Stimulated activated CD4-positive, alpha-beta T cell treated with anti-CD3 and anti-CD28 coated beads, TNF-alpha, amount 100 ng/mL, for 48 hours (primary cell): ENCODE measurements at places on chromosomes 13 and 19.

- no peak for DNase-seq
These were observed 12.6 kb downstream of the FFAR2 start for GRCh38 chr19:35460608-35461007.

DNA sequence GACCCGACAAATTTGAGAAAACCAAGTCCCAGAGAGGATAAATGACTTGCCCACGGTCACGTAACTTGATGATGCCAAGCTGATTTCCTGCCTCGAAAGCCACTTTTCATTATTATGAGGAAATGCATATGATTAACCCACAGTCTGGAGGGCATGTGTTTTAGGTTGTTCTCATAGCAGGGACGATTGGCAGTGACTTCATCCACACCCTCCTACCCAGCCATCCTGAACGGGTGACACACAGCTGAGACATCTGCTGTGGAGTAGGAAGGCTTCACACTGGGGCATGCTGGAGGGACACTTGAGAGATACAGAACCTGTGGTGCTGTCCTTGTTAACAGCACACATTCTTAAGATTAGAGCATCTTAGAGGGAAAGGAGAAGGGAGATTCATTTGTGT lies 65.4 kb upstream of the WDFY2 start:
- peak; percentile 14 for DNase-seq

GRCh38 chr19:41159881-41160280 lies 33.1 kb upstream of the CYP2S1 start:
- no peak for DNase-seq

DNA sequence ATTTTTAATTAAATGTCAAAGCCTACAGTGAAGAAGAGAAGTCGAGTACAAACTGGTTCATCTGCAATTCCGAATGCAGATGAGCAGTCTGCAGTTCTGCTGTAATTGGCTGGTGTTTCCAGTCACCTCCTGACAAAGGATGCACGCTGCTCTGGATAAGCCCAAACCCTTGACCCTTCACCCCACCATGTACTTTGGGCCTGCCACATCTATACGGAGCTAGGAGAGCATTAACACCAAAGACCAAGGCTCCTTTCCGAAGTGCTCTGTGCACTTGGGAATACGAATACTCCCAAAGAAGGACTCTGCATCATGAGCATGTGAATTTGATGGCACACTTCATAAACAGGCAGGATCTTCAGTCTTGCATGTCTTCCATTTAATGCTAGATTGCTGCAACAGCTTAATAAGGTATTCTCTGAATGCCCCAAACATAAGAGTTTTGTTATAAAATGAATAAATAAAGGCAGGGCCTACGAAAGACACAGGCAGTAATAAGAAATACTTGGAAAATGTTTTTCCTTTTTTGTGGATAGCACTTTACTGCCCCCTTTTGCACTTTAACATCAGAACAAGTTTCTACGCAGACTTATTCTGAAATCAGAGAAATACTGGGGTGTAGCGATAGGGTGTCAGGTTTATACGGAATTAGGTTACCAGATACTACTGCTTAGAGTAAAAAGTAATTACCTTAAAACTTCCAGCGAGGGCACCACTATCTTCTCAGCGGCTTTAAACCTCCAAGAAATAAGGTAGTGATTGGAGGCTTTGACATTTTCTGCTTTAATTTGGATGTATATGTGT lies 15.0 kb downstream of the EFNB2 start:
- no peak for DNase-seq

DNA sequence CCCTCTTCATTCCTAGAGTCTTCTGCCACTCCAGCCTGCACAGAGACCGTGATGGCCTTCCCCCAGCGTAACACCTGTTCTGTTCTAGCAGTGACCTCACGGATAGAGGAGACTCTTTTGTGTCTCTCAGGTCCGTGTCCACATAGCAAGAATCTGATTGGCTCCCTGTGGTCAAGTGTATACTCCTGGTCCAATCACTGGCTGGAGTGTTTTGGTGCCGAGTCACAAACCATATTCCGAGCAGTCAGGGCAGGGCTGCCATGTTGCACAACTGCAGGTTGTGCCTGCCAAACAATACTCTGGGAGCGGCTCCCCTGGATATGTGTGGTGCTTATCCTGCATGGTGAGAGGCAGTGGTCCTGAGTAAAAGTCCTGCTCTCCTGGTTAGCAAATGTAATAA lies 402.4 kb downstream of the KCNRG start:
- DNase-seq = no peak

DNA sequence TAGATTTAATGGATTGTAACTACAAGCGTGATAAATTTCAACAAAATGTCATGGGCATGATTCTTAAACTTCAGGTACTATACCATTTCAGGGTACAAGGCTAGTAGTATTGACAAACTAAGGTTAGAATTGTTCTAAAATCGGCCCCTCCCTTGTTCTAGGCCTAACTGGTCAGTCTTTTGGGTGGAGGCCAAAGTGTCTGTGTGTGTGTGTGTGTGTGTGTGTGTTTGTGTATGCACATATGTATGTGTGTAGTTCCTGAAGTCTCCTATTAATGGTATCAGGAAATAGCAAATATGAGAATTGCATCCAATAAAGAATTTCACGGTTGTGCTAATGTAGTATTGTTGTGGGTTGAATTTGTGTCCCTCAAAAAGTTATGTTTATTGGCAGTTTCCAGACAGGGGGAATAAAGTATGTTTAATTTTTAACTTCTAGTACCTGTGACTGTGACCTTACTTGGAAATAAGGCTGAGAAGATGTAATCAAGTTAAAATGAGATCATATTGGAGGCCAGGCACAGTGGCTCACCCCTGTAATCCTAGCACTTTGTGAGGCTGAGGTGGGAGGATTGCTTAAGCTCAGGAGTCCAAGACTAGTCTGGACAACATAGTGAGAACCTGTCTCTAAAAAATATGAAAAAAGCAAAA lies 119.2 kb downstream of the KLF5 start:
- no peak for DNase-seq

- no peak for DNase-seq
These were observed 27.1 kb downstream of the ZNF714 start for GRCh38 chr19:21109116-21109515.

DNA sequence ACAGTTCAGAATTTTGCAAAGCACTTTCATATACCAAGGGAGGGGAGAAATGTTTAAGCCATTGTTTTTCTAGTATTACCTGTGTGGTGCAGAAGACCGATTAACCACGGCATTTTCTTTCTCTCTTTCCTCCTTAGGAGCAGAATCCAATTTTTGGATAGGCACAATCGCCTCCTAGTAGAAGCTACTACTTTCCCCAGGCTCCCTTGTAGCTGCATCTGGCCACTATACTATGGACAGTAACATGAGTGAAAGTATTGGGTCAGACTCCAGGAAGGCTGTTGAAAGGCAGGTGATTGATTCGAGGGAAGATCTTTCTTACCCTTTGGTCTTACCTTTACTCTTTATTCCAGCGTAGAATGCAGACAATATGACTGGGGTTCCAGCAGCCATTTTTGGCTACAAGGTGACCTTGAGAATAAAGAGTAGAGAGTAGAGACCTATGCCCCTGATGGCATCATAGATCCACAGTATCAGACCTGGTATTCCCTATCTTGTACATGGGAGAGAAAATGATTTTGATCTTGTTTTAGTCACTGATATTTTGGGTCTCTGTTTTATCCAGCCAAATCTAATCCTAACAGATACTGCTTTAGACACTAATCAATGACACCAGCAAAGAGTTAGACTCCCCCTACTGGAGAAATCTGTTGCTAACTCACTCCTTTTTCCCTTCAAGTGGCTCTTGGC lies 77.0 kb downstream of the LRRC63 start:
- DNase-seq = no peak

DNA sequence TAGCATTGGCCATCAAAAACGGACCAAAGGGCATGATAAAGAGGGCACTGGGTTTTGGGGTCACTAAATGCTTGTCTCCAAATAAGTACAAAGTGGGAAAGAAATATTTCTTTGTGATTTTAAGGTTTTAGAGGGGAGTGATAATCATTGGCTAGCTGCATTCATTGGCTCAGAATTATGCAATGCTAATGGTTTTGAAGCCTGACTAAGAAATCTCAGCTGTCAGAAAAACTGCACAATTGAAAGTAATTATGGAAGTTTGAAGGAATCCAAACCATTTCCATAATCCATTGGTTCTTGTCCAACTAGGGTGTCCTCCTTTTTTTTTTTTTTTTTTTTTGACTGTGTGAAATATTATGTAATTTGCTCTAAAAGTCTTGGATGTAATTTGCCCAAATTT lies 88.2 kb upstream of the ARGLU1 start:
- no peak for DNase-seq

DNA sequence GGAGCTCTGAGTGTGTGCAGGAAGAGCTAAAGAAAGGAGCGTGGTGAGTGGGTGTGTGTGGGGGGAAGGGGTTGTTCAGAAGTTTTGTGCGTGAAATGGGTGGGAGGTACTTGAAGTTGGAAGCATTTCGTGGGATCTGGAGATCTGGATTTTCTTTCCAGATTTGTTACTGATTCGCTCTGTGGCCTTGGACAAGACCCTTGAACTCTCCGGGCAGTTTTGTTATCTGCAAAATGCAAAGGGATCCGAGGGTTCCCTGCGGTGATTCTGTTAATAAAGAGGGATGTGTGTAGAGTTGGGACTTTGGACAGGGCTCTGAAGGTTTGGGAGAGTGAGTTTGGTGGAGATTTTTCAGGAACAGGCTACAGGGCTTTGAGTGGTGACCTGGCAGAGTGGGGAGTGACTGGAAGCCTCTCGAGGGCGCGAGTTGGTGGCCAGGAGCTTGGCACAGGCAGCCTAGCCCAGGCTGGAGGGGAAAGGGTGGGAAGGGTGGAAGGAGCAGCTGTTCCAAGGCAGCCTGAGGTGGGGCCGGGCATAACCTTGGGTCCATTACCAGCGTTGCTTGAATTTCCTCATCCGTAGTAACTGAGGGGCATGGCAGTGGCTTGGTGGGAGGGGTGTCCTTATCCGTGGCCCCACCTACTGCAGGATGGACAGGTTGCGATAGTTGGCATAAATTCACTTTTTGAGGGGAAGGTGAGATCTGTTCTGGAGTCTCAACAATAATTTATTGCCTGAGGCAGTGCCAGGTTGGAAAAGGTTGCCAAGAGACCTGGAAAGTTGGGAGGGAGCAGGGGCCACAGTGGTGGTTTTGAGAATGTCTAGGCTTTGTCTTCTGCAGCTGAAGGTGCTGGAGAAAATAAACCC lies 2.1 kb downstream of the ACTN4 start:
- DNase-seq = no peak

- no peak for DNase-seq
These were observed 115.0 kb upstream of the SLC7A1 start for GRCh38 chr13:29710511-29710910.

DNA sequence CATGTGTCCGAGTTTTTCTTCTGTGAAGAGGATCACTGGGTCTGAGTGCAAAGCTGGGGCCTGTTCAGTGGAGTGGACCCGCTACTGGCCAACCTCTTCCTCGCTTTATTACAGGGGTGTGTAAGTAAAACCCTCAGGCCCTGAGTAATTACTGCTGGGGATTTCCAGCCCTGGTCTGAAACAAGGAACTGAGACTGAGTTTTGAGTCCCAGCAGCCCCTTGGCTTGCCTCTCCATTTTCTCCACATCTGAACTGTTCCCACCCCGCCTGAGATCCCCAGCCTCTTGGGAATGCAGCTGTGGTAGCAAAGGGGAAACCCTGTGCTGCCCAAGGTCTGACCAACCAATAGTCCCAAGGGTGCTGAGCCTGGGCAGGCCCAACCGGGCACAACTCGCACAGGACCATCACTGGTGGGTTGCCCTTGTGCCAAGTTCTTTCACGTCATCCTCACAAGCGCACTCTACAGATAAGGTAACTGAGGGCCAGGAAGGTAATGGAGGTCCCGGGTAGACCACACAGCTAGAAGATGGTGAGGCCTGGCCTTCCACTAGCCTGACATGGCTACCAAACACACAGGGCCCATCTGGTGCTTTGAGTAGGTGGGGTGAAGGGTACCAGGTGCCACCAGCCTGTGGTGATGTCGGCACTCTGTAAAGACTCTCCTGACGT lies 13.7 kb upstream of the SLC35E1 start:
- DNase-seq = no peak

- no peak for DNase-seq
These were observed 15.3 kb downstream of the NKPD1 start for GRCh38 chr19:45145270-45146189.

- no peak for DNase-seq
These were observed 375.5 kb downstream of the PCDH20 start for GRCh38 chr13:61040181-61040580.

DNA sequence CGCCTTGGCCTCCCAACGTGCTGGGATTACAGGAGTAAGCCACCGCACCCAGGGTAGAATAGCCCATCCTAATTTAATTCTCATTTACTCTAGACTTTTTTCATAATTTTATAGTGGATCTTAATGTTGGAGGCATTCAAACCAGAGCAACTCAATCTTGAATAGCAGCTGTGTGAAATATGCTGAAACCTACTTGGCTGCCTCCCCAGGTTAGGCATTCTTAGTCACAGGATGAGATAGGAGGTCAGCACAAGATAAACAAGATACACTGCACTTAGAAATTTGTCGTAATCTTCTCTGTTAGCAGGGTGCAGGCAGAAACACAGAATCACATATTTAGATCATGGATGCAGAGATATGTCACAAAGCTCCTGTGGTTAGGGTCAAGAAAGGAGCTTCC lies 2.7 kb upstream of the ZNF43 start:
- no peak for DNase-seq

DNA sequence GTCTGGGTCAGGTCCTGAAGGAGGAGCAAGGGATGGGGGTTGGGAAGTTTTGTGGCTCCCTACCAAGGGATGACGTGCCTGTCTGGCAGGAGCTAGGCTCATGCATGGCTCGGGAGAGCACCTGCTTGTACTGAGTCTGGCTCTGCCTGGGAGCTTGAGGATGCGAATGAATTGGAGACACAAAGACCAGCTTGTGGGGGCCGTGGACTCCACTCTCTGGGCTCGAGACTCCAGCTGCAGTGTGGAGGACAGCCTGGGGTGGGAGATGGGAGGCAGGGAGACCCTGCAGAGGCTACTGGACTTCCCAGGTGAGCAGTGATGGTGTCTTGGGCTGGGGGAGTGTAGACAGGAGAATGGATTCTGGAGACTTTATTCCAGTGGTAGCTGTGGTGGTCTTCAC lies 15.2 kb upstream of the URI1 start:
- no peak for DNase-seq

GRCh38 chr19:4744451-4745174 lies 21.0 kb upstream of the DPP9 start:
- no peak for DNase-seq

GRCh38 chr19:22595918-22596341 lies 38.2 kb upstream of the ZNF492 start:
- no peak for DNase-seq

DNA sequence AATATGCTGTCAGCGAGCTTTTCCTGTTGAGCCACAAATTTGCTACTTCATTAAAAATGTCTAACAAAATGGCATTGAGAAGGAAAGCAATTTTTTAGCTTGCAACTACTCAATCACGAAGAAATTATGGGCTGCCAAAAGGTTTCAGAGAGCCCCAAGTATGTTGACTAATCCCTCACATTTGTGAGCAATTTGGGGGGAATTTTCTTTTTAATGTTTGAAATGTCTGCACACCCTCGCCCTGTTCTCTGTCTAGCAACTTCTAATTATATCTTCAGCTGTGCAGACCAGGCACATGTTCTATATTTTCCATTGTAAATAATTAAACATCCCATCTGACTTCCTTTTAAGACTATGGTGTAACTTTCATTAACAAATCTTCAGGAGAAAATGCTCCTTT lies 192.9 kb downstream of the DCT start:
- no peak for DNase-seq

GRCh38 chr13:101978552-101979315 lies 423.1 kb downstream of the FGF14 start:
- DNase-seq = no peak
